Stimulated activated CD4-positive, alpha-beta T cell treated with anti-CD3 and anti-CD28 coated beads, Interleukin-1b, Interleukin-23, amount 100 ng/mL, for 48 hours (primary cell): ENCODE measurements at places on chromosomes 1 and 21.

DNA sequence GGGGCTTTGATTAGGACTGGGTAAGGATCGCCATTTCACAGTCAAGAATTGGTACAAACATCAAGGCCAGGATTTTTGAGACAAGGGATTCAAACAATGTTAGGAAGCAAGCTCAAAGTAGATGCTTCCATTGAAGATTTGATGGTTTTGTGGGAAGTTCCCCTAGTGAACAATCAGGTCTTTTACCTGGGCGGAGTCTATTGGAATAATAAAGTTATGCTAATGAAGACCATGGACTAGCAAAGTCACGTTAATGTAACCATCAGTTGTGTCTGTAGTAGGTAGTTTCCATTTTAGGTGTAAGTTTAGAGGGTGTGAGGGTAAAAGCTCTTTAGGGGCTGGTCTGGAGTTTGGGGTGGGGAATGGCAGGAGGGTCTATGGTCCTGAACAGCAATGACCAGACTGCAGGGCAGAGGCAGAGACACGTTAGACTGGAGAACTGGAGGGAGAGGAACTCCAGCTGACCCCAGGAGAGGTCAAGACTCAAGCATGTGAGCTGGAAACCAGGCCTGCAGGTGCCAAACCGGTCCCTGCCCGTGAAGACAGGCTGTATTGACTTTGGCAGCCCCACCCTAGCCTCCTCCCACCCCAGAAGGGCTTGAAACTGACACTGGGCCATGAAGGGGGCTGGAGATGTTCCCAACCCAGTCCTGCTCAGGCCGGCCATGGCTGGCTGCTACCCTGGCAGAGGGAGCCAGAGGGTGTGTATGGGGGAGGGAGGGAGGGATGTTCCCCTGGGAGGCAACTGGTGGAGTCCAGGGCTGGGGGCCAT is 36.0 kb upstream of the GPR37L1 start:
- no peak for DNase-seq

DNA sequence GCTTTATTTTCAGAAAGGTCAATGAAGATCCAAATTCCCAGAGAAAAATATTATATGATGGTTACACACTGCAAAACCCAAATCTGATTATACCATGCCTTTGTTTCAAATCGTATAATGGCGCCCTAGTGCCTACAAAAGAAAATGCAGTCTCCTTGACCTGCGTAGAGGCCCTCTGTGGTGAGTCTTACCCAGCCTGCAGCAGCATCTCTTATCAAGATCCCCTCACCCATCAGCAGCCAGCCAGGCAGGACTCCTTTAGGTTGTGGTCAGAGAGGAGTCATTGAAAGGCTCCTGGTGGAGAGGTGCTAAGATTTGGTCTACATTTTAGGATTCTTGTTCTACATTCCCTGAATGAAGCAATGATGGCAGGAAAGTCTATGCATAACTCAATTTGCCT is 23.7 kb upstream of the DAB1 start:
- DNase-seq: no peak

DNA sequence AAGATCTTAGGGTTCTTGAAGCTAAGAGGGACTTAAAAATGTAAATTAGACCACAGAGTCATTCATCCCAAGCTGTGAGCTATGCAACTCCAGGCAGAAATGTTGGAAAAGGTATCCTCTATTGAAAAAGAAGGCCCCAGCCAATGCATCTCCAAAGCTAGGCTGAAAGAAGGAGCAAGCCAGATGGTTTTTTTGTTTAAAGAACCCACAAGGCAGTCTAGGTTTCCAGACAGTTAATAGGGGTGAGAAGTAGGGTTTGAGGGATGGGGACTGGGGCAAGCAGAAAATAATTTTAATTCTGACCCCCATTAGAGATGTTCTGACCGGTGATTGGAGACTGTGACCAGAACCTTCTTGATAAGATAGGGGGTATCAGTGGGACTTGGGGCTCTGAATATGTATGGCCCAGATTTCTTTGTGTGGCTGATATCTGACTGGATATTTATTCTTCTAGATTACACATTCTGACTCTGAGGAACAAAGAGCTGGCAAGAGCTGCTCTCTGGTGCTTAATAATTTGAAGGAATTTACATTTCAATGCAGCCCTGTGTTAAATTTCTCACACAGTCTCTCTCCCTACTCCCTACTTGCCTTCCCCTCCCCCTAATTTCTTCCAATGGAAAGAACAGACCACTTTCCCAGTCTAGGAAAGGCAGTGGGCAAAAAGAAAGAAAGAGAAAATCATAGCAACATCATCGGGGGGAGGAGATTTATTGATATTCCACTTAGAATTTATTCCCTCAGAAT is 104.9 kb downstream of the NUF2 start:
- no peak for DNase-seq

DNA sequence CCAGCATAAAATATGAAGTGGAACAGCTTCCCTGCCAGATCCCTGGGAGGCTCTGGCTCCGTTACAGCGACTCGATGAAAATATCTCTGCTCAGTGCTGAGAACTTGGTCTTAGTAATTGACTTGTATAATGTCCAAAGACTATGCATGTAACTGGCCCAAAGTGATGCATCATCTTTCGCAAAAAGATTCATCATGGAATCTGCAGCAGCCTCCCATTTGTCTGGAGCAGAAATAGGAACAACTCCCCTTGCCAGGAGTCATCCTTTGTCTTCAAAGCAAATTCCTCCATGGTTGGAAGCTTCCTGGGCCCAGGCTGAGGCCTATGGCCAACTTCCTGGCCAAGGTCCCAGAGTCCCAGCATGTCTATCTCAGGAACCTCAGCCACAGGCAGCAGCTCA is 16.9 kb upstream of the SLC6A17 start:
- DNase-seq: no peak

GRCh38 chr1:178867670-178868069 is 3.2 kb downstream of the ANGPTL1 start:
- no peak for DNase-seq

DNA sequence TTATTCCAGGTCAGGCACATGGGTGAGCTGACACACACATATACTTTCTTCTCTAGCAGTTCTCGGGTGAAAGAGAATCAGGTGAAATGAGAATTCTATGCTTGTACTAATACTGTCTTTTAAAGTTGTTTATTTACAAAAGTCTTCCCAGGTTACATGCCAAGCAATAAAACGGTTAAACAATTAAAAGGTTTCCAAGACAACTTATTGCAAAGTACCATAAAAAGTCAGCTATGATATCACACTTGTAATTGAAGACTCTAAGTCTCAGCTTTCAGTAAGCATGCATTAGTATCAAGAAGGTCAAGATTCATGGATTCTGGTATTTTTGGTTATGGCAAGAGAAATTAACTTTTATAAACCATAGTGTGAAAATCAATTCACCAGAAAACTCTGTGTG is 171.4 kb downstream of the PDE4B start:
- no peak for DNase-seq

GRCh38 chr1:229859026-229859425 is 208.0 kb upstream of the GALNT2 start:
- no peak for DNase-seq

- DNase-seq: no peak
Observed at GRCh38 chr1:151175863-151176262, at the start of gene TMOD4. TMOD4 (minus strand) TSS chr1:151175981; CDS start chr1:151174875, 1,106 bp downstream.

DNA sequence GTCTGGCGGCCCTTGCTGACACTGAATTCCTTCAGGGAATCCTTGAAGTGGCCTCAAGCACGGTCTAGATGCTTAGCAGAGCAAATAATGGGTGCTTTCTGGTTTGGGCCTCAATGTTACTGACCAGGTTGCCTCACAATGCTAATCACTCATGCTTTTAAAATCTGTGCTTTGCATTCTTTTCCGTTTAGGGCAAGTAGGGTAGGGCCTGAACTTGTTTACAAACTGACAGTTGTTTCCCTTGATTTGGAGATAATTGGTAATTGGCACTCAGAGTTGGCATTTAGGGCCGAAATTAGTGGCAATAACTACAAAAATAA is 1.4 kb downstream of the VPS13D start:
- no peak for DNase-seq

GRCh38 chr1:55257958-55258357 is 42.8 kb upstream of the USP24 start:
- peak; percentile 17 for DNase-seq

DNA sequence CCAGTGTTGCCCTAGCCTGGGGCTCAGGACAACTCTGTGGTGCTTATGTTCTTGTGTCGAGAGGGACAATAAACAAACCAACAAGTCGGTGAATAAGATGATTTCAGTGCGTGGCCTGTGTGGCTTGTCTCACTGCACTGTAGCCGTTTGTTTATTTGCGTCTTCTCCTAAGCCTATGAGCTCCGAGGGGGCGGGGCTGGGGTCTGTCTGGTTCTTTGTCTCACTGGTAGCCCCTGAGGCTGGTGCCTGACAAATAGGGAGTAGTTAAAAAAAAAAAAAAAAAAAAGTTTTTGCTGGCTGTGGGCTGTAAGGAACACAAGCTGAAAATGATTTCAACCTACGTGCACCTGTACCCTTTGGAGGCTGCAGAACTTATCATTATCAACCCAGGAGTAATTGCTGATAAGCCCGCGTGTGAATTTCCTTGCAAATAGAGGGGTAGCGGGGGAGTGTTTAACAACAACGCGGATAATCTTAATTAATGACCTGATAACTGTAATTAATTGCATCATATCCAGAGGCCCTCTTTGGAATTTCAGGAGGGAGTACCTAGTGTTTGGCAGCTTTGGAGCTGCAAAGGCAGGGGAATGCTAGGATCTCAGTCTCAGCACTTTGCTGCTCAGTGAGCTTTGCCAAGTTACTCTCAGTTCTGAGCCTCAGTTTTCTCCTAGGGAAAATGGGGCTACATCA is 925 bp upstream of the ARHGEF10L start:
- no peak for DNase-seq

- DNase-seq: no peak
Observed at GRCh38 chr1:47190509-47190855, 646 bp upstream of the PDZK1IP1 start.

DNA sequence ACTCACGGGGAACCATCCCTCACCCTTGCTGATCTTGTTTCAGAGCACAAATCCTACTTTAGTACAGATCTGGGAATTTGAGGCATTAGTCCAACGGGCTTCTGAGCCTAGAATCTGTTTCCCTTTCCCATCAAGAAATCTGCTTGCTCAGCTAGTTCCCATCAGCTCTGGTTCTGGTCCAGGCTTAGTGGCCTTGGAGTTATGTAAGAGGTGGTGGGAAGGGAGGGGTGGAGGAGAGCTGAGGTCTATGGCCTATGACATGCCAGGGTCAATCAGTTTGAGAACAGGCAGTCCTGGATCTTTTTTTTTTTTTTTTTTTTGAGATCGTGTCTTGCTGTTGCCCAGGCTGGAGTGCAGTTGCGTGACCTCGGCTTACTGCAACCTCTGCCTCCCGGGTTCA is 4.1 kb downstream of the GSTM1 start:
- no peak for DNase-seq

DNA sequence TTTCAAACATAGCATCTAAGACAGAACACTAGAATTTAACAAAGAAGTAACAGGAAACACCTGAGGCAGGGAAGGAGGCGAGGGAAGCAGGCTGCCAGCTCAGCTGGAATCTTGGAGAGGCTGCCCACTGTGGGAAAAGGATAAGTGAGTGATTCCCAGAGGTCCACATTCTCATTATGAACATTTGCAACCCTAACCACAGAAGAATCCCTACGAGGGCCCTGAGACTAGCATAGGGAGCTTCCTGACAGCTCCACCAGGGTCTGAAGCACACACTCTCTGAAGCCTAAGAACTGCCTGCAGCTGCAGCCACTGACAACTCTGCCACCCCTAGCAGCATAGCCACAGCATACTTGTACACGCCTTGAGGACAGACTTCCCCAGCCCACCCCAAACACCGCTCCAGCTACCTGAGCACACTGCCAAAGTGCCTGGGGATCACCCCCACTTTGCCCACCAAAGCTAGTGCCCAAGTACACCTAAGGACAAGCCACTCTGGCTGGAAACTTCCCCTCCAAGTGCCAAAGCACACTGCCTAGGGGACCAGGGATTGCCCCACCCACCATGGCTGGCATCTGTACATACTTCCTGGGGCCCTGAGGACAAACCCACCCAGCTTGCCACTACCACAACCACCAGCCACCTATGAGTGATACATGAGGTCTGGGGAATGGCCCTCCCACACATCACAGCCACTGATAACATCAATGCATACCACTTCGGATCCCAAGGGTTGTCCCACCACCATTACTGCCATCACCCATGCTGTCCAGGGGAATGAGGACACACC is 76.6 kb upstream of the GUCA2A start:
- no peak for DNase-seq

DNA sequence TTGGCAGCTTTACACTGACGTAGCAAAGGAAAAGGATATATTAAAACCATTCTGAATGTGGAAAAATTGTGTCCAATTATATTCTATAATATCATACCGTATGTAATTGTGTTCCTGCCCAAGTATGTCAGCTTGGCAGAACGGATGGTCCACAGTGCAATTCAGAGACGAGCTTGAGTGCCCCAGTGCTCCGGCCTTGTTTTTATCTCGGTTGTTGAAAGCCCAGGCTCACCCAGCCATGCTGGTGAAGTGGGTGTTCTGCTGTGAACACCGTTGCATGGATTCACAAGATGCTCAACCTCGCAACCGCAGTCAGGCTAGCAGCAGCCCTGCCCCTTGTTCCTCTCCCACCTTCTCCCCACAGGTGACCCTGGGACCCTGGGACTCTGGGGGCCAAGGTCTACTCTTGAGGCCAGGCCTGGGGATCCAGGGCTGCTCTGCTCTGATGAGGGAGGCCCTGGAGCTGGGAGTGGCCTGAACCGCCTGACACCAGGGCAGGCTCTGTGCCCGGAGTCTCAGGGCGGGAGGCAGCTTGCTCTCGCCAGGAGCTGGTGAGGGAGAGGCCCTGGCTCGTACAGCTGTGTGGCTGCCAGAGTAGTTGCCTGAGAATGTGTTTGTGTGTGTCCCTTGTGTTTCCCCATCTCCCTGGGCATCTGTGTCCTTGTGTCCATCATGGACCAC is 11.2 kb downstream of the PTPRF start:
- DNase-seq: no peak

- DNase-seq: no peak
Observed at GRCh38 chr1:231518485-231519034, 9.9 kb upstream of the TSNAX start.

DNA sequence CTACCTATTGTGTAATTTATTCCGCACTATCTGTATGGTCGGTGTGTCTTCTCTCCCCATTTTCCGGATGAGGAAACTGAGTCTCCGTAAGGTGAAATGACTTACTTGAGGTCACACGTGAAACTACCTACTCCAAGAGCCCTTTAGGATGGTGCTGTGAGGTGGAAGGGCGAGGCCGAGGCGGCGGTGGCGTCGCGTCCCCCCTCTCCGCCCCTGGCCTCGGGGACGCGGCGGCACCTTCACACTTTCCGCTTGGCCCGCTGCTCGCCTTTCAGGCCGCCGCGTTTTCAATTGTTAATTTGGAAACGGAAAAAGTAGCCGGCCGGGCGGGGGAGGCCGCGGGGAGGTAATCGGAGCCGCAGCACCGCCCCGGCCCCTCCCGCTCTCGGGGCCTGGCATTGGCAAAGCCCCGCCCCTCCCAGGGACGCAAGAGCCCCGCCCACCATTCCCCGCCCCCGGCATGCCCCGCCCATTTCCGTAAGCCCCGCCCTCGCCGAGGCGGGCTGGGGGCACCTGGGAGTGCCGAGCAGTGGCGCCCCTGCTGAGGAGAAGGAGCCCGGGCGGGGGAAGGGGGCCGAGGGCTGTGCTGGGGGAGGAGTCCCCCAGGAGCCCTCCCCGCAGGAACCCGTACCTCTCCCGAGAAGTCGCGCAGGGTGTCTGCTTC is 18.6 kb downstream of the KCNQ4 start:
- peak; percentile 85 for DNase-seq

GRCh38 chr1:182642461-182642860 is 38.3 kb upstream of the RGS16 start:
- no peak for DNase-seq
